ENCODE measurements at places on chromosomes 5 and 9.

GRCh38 chr9:130846487-130847305 lies 11.6 kb downstream of the ABL1 start:
- DNase-seq, result no peak

DNA sequence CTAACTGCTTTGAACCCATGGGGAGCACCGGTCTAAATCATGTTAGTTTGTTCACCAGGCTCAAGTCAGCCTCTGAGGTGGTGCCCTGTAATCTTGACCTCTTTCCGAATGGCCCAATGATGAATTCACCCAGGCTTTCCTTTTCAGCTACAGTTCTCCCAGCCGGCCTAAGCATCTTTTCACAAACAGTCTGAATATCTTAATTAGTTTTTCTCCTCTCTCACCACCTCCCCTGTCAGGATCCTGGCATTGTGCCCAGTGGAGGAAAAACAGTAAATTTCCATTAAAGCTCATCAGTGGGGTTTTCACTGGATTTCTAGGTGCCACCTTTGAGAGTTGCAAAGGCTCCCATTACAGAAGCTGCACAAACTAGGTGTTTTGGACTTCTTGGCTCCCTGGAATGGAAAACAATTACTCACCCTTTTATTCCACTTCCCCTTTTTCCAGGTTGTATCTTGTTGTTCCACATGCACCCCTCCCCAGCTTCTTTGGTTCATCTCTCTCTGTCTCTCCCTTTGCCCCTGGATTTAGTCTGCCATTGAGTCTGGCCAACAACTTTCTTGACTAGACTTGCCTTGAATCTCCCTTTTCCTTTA lies 69.4 kb upstream of the ADAMTSL1 start:
- no peak for DNase-seq

DNA sequence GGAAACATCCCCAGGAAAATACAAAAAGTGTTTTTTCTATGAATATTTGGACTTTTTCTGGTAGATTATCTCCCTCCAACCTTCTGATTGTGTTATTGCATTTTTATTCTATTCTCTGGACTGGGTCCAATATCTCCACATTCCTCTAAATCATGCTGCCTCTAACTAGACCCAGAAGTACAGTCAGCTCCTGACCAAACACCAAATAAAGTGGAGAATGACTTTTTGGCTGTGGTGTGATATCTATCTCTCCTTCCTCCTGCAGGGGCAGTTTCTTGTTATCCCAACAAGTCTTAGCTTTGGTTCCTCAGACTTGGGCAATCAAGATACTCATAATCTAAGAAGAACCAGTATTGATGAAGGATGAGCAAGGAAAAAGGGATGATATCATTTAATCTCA lies 3.2 kb upstream of the RAI14 start:
- no peak for DNase-seq

GRCh38 chr5:35091704-35092103 lies 44.0 kb upstream of the AGXT2 start:
- no peak for DNase-seq

DNA sequence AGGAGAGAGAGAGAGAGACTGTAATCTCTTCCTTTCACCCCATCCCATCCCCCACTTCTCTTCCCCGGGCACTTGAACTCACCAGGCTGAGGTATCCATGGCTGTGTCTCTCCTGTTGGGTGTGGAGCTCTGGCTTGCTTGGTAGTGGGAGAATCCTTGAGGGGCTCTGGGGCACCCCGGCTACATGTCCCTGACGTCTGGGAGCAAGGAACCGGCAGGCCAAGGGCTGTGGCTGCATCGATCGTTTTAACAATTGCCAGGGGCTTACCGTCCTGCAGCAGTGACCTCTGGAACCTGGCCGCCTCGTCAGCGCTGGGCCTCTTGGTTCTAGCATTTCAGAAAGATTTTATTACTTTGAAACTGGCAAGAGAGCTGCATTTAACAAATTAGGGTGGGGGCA lies 30.0 kb downstream of the FGF18 start:
- DNase-seq, result no peak

DNA sequence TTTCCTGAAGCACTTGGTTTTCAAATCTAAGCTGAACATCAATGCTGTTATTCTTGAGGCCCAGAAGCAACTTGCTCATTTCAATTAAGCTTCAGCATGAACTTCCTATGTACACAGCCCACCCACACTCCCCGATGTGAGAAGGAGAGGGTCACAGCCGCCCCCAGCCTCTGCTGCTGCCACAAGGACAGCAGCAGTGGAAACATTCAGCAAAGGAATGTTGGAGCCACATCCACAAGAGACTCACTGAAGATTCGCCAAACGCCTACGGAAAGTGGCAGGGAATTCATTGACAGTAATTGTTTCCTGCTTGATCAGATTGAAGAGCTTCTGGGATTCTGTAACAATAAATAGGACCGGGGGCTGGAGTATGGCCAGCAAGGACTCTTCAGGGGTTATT lies 2.9 kb downstream of the TGFBI start:
- no peak for DNase-seq

GRCh38 chr5:174837919-174838902 lies 113.8 kb downstream of the MSX2 start:
- DNase-seq, result no peak

DNA sequence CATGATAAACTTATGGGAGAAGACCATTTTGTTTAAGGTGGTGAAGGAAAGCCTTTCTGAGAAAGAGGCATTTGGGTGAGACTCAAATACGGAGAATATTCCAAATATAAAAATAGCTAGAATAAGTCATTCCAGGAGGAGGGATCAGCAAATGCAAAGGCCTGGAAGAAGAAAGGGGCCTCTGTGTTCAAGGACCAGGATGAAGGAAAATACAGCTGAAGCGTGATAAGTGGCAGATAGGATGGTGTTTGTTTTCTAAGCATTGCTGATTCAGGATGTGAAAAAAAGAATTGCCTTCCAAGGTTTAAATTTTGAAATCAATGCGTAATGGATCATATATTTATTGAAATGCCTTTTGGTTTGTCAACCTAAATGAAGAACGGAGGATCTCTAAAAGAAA lies 59.4 kb upstream of the CAST start:
- no peak for DNase-seq

DNA sequence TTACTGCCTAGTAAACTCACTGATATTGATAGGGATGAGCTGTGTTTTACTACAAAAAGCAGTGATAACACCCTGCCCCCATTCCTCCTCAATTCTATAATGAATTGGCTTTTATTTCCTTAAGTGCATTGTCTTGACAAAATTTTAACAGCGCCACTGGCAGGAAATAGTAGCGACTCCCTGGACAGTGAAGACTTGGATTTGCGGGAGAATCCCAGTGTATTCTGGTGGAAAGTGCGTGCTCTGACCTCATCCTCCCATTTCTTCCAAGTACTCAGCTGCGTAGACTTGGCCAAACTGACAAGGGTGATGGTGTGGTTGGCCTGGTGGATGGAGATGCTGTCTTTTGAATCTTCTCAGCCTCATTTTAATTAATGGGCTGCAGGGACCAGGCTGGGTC lies 5.3 kb downstream of the TRIO start:
- DNase-seq, result no peak
